ENCODE measurements at places on chromosomes 4 and X.

GRCh38 chr4:2958446-2958845 lies 4.8 kb downstream of the NOP14 start:
- no peak for DNase-seq

GRCh38 chr4:125693228-125693627 lies 378.5 kb downstream of the FAT4 start:
- DNase-seq: no peak

GRCh38 chr4:23930750-23931488 lies 41.1 kb upstream of the PPARGC1A start:
- no peak for DNase-seq

DNA sequence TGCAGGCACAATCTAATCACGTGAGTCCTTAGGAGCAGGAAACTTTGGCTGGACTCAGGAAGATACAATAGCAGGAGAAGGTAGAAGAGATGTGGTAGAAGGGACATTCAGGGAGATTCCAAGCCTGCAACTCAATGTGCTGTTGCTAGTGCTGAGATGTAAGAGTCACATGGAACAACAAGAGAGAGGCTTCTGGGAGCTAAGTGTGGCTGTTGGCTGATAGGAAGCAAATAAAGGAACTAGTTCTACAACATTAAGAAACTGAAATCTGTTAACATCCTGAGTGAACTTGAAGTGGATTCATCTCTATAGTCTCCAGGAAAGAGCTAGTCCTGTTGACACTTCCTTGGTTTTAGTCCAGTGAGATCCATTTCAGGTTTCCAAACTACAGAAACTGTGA lies 1207.4 kb downstream of the ADGRL3 start:
- no peak for DNase-seq

DNA sequence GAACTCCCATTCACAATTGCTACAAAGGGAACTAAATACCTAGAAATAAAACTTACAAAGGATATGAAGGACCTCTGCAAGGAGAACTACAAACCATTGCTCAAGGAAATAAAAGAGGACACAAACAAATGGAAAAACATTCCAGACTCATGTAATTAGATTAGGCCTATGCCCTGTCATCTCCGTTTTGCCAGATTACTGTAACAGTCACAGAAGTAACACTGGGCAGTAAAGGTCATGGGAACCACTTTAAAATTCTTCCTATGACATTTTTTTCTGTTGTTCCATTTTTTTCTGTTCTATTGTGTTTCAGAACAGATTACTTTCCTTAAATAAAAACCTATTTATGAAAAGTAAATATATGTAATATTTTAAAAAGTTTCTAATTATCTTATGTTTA lies 199.4 kb upstream of the CENPE start:
- no peak for DNase-seq

DNA sequence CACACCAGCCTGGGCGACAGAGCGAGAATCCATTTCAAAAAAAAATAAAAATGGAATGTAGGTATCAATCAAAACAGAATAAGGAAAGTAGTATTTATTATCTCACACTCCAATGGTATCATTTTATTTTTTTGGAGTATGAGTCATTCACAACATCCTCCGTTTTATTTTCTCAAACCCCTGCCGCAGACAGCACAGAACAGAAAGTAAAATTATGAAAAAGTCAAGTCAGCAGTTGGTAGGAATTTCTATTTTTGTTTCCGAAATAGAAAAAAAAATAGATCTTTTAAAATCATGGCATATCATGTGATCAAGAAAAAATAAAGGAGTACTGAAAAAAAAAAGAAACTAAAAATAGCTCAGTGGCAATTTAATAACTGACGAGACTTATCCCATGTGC lies 490.7 kb upstream of the TENM3 start:
- no peak for DNase-seq

- peak; percentile 71 for DNase-seq
Observed at GRCh38 chr4:40719008-40719623, 30.6 kb upstream of the NSUN7 start.

DNA sequence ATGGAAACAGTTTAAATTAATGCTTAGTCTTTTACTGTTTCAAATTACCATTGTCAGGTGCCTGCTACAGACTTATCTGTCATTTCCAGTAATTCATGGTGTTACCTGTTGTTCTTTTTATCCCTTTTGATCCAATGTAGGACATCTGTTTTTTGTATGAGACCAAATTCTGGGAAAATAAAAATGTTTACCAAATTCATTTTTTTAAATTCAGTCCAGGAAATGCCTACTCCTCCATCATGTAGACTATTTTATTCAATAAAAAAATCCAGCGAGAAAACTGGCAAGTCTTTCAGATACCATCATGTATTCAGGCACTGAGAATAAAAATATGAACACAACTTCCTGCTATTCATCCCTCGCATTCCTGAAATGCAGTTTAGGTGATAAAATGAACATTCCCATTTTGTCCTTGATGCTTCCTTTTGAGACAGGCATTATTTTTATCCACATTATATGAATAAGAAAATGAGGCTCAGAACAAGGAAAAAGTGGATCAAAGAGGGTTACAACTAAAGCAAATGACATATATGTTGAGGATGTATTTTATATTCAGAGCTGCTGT lies 584.2 kb downstream of the SPRY1 start:
- no peak for DNase-seq

GRCh38 chr4:19134685-19135084 lies 1113.1 kb upstream of the LCORL start:
- no peak for DNase-seq

DNA sequence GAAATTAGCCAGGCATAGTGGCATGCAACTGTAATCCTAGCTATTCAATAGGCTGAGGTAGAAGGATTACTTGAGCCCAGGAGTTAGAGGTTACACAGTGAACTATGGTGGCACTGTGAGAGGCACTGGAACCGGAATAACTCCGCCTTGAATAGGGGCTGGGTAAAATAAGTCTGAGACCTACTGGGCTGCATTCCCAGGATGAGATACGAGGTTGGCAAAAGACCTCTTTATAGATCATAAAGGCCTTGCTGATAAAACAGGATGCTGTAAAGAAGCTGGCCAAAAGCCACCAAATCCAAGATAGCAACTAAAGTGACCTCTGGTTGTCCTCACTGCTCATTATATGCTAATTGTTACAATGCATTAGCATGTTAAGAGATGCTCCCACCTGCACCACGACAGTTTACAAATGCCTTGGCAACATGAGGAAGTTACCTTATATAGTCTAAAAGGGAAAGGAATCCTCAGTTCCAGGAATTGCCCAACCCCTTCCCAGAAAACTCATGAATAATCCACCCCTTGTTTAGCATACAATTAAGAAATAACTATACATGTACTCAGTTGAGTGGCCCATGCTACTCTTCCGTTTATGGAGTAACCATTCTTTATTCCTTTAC lies 88.6 kb downstream of the CENPC start:
- DNase-seq: no peak

GRCh38 chrX:24990535-24990934 lies 25.2 kb downstream of the ARX start:
- no peak for DNase-seq

- peak; percentile 33 for DNase-seq
Observed at GRCh38 chr4:38663801-38664705, at the start of gene KLF3. TSS of gene KLF3 (plus strand) at chr4:38664199. CDS start at chr4:38680626, 16,427 bp downstream.

- no peak for DNase-seq
Observed at GRCh38 chr4:149409146-149409545, 406.5 kb downstream of the IQCM start.

GRCh38 chr4:101850698-101851097 lies 60.2 kb downstream of the BANK1 start:
- no peak for DNase-seq

- DNase-seq: no peak
Observed at GRCh38 chr4:151110236-151110635, 10.8 kb downstream of the RPS3A start.

- DNase-seq: no peak
Observed at GRCh38 chr4:21544955-21545354, 403.6 kb downstream of the KCNIP4 start.

DNA sequence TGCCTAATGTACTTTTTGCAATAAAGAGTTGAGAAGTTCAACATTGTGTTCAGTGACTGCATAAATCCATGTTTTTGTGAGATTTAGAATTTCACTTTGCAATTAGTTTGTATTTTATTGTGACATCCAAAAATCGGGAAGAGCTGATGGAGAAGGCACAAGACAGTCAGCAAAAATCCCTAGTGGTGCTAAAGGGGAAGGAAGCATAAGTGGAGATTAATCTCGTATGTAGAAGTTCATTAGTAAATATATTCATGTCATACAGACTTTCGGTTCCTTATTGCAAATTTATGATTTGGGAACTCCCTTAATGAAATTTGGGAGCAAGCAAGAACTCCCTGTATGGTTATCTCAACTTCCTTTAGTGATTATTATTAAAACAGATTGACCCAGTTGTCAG lies 57.8 kb upstream of the SLC39A8 start:
- no peak for DNase-seq

DNA sequence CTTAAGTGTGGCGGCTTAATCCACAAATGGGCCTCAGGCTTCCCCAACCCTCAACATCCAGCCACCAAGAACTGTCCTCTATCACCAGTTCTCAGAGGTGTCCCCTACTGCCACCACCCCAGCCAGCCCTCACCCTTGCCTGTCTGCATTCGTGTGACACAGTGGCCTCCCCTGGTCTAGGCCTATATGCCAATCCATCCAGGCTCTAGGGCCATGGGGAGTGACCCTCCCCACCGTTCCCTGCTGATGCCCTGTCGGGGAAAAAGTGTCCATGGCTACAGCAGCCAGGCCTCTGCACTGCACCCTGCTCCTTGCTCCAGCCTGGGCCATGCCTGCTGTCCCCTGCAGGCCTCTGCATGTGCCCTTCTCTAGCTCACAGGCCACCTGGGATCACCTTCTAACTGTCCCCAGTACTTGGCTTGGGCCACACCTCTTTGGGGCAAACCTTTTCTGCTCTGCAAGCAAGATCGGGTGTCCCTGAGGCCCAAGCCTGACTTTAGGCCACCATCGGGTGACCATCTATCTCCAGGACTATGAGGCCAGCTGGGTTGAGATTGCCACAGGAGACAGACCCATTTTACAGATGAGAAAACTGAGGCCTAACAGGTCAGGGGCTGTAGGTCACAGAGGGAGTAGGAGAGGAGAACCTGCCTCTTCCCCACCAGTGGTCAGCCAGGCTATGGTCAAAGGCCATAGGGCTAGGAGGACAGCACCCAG lies 75.8 kb downstream of the JAKMIP1 start:
- no peak for DNase-seq

GRCh38 chrX:149540131-149540620 lies 636 bp upstream of the EOLA1 start:
- DNase-seq: peak; percentile 89

DNA sequence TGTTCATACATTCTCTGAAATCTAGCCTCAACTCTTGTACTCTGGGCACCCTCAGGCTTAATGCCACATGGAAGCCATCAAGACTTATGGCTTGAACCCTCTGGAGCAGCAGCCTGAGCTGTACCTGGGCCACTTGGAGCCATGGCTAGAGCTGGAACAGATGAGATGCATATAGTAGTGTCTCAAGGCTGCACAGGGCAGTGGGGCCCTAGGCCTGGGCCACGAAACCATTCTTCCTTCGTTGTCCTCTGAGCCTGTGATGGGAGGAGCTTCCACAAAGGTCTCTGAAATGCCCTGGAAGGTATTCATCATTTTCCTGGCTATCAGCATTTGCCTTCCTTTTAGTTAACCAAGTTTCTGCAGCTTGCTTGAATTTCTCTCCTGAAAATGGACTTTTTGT lies 1427.2 kb upstream of the PCDH10 start:
- DNase-seq: no peak

DNA sequence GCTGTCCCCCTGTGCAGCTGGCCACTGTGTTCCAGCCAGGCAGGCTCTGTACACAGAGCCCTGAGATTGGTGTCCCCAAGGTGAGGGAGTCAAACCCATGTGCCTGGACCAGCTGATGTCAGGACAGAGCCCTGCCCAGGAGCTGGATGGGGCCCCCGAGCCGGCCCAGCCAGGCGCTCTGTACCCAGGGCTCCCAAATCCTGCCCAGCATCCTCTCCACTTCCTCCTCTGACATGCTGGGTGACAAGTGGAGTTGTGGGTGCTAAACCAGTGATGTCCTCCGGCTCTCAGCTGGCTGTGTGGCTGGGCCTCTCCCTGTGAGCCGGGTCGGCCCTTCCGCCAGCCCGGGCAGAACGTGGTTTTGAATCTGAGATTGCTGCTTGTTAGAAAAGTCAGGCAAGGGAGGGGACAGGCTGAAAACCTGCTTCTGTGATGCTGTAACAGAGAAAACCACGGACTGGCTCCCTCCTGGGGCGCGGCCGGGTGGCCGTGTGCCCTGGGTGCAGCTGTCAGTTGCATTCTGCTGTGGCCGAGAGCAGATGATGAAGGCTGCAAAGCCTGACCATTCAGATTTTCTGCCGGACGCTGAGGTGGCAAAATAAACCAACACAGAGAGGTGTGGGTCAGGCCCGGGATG lies 7.9 kb upstream of the CPLX1 start:
- no peak for DNase-seq

DNA sequence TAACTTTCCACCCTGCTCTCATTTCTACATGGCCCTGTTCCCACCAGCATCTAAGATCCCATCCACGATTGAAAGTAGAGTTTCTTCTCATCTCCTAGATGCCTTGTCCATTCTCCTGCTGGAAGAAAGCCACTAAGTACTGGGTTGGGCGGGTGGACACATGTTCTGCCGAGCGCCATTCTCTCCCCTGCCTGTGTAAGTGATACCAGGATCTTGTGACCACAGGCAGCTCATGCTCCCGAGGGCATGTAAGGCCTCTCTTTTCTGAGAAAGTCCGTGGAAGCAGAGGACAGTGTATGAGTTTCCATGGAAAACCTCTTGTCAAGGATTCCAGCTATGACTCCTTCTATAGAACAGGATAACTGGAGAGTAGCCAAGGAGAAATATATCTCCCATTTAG lies 3.3 kb upstream of the SLC25A4 start:
- no peak for DNase-seq

DNA sequence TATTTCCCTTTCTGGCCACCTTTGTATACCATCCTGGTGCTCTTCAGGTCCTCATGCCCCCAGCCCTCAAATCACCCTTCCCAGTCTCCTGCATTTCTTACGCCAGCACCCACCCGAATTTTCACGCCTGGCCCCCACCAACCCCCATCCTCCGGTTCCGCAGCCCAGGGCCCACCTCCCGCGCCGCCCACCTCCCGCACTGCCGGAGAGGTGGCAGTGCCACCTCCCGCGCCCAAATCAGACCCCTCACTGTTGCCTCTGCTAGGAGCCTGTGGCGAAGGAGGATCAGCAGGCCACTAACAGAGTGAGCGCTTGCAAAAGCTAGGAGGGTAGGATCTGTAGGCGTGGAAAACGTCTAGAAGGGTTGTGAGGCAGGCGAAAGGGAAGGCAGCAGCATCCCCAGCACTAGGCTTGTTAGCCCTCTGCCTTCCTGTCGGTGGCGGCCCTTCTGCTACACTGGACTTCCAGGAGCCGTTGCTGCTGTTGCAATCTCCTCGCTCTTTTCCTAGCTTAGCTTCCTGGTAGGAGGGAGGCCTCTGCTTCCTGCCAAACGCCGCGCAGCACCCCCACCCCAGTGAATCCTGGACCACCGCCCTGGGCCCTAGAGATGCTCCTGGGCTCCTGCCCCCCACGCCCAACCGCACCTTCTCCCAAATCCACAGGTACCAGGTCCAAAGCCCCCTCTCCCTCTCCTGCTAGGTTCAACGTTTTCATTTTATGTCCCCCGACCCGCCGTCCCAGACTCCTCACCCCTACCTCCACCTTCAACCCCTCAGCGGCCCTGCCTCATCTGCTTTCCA lies 51.0 kb downstream of the SPIN2B start:
- DNase-seq: no peak

- DNase-seq: no peak
Observed at GRCh38 chrX:27660878-27661277, 70.7 kb downstream of the DCAF8L2 start.

GRCh38 chrX:109749207-109749606 lies 16.1 kb upstream of the ACSL4 start:
- DNase-seq: no peak
